ENCODE measurements at places on chromosomes 5 and 9. TPM values are rescaled to one million over a fixed set of nuclear protein-coding genes. Genes with fewer than 3 reads are reported as not detected.

- H3K4me3 ChIP-seq = no peak overlapping the region
- no peak for DNase-seq
- H3K27me3 ChIP-seq = no peaks in the 10 kb centered on the region
- no peaks in the 10 kb centered on the region for H3K4me1 ChIP-seq
- H3K36me3 ChIP-seq = peaks cover 3% of the 10 kb centered on the region
Measured at GRCh38 chr5:177220576-177220975, 82.9 kb downstream of the RAB24 start.

- no peaks in the 10 kb centered on the region for H3K36me3 ChIP-seq
- peaks cover 46% of the 10 kb centered on the region for H3K27me3 ChIP-seq
- H3K4me1 ChIP-seq = no peaks in the 10 kb centered on the region
- no peak overlapping the region for H3K27ac ChIP-seq
- no peak for DNase-seq
Measured at GRCh38 chr9:36864491-36865410, 169.3 kb downstream of the PAX5 start.

DNA sequence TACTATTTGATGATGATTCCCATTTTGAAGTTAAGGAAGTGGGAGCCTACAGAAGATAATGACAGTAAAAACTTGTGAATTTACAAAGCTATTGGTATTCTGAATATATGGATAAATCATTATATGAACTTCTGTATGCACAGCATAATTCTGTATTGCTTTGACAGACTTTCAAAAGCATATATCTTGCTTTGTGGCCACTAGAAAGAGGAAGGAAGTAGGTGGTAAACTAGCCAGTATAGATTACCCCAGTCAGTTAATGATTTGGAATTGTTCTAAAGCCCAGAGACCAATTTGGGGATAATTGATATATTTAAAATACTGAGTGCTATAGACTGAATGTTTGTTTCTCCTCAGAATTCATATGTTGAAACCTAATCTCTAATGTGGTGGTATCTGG lies 53.0 kb downstream of the NR2F1 start:
- H3K4me1 ChIP-seq = no peaks in the 10 kb centered on the region
- no peaks in the 10 kb centered on the region for H3K36me3 ChIP-seq
- no peak overlapping the region for H3K4me3 ChIP-seq
- no peak for DNase-seq
- no peak overlapping the region for H3K27ac ChIP-seq

DNA sequence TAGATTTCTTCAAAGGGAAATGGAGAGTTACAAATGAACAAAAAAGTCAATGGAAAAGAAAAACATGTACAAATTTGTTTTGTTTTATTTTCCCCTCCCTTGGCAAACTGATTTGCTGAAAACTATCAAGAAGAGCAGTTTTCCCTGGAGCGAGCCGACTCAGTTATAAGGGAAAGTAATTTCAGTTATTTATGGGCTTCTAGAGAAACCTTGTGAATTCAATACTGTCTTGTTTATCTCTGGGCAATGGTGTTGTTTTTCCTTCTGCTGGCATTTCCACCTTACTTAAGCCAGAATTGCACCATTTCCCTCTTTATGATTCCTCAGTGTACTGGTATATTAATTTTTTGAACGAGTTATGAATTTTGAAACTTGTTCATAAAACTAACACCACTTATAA lies 1163.6 kb downstream of the CDH12 start:
- no peaks in the 10 kb centered on the region for H3K27me3 ChIP-seq
- no peaks in the 10 kb centered on the region for H3K36me3 ChIP-seq
- no peak for DNase-seq
- peaks cover 5% of the 10 kb centered on the region for H3K4me1 ChIP-seq

DNA sequence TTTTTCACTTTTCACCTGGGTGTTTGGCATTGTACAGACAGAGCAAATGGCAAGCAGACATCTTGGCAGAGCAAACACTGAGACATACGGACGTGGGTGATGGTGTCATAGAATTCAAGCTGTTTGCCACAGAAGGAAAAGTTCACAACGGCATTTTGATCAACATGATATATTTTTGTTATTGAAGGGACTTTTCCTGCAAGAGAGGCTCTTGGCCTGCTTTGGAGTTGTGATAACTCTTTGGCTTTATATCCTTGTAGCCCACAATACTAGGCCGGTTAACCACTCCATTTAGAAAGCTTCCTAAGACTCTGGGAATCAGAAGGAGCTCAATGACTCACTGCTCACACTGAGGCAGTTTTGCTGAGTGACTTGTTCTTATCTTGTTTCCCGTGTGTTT lies 1038.3 kb downstream of the TLE1 start:
- H3K4me3 ChIP-seq = no peak overlapping the region
- H3K27ac ChIP-seq = peak overlapping the region; percentile 55
- H3K4me1 ChIP-seq = peaks cover 24% of the 10 kb centered on the region
- peak; percentile 92 for DNase-seq
- H3K27me3 ChIP-seq = no peaks in the 10 kb centered on the region
- no peaks in the 10 kb centered on the region for H3K36me3 ChIP-seq

GRCh38 chr9:133370685-133371084 lies 5.2 kb downstream of the SURF4 start:
- no peak overlapping the region for H3K27ac ChIP-seq
- H3K27me3 ChIP-seq = no peaks in the 10 kb centered on the region
- H3K4me1 ChIP-seq = peaks cover 41% of the 10 kb centered on the region
- DNase-seq = no peak

DNA sequence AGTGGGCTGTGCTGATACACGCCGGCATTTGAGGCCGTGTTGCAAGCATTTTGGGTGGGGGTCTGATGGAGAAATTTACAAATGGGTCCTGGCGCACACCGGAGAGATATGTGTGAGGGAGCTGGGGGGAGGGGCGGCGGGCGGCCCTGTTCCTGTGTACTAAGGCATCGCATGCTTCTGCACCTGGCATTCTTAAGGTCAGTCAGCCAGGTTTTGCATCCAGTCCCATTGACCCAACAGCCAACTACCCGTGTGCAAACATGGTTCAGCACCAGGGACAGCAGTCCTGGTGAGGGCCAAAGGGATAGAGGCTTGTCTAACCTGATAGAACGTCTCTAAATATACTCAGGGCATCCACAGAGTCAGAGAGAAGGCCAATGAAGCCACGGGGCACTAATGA lies 839 bp downstream of the GABRG2 start:
- DNase-seq = no peak

DNA sequence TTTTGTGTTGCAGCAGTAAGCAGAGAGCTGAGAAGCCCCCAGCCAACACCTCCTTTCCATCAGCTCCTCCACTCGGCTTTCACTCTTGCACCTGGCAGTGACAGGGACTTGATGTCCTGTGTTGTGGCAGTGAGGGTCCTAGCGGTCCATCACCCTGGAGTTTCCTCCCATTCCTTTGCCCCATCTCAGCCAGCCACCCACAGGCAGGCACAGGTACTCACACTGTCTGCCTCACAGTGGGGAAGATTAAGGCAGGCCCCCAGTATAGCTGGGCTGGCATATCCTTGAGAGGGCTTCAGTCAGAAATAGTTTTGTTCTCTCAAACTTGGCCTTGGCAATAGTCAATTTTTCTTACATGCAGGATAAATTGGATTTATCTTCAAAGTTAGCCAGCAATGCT lies 362.7 kb downstream of the GADD45G start:
- no peaks in the 10 kb centered on the region for H3K36me3 ChIP-seq
- no peaks in the 10 kb centered on the region for H3K27me3 ChIP-seq
- H3K27ac ChIP-seq = no peak overlapping the region
- DNase-seq = no peak
- no peaks in the 10 kb centered on the region for H3K4me1 ChIP-seq

GRCh38 chr5:78003450-78003849 lies 227.3 kb upstream of the TBCA start:
- H3K27ac ChIP-seq = no peak overlapping the region
- H3K27me3 ChIP-seq = no peaks in the 10 kb centered on the region
- peaks cover 5% of the 10 kb centered on the region for H3K36me3 ChIP-seq
- H3K4me3 ChIP-seq = no peak overlapping the region
- H3K4me1 ChIP-seq = peaks cover 2% of the 10 kb centered on the region

- no peak overlapping the region for H3K27ac ChIP-seq
- H3K4me3 ChIP-seq = no peak overlapping the region
- H3K4me1 ChIP-seq = no peaks in the 10 kb centered on the region
- no peaks in the 10 kb centered on the region for H3K36me3 ChIP-seq
- H3K27me3 ChIP-seq = peaks cover 12% of the 10 kb centered on the region
Measured at GRCh38 chr9:126919193-126919592, 4.6 kb downstream of the RALGPS1 start.

GRCh38 chr9:136151214-136151804 lies 32.6 kb upstream of the TMEM250 start:
- H3K27ac ChIP-seq = no peak overlapping the region
- H3K4me3 ChIP-seq = no peak overlapping the region
- DNase-seq = no peak
- H3K4me1 ChIP-seq = no peaks in the 10 kb centered on the region
- peaks cover 15% of the 10 kb centered on the region for H3K27me3 ChIP-seq

DNA sequence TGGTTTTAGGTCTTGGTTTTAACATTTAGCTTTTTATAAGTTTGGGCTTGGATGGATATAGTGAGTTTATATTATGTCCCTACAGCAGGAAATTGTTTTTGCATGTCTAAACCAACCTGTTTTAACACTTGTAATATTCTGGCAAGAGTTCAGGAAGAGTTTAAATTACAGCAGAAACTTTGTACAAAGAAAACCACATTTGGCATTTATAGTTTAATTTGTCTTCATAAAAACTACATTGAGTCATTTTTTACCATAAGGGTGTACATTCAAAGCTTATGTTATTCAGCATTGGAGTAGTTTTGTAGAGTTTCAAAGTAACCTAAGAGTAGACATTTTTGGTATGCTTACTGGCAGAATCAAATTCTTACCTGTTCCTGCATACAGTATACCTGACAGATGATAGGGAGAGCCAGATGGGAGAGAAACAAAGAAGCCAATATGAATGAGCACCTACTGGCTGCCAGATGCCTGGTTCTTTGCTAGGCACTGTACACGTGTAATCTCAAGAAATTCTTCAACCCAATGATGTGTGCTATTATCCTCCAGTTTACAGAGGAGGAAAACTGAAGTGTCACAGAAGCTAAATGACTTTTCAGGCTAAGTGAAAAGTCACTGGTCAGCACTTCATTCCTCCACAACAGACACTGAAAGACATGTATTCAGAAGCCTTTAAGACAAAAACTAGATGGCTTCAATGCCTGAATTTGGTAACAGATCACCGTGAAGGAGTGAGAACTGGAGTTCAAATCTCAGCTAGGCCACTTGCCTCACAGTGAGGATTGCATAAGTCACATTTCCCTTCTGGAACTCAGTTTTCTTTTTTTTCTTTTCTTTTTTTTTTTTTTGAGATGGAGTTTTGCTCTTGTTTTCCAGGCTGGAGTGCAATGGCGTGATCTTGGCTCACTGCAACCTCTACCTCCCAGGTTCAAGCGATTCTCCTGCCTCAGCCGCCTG lies 25.9 kb upstream of the ECM2 start:
- peak; percentile 82 for DNase-seq
- H3K27ac ChIP-seq = no peak overlapping the region
- no peak overlapping the region for H3K4me3 ChIP-seq
- no peaks in the 10 kb centered on the region for H3K27me3 ChIP-seq
- peaks cover 12% of the 10 kb centered on the region for H3K4me1 ChIP-seq
- H3K36me3 ChIP-seq = no peaks in the 10 kb centered on the region

DNA sequence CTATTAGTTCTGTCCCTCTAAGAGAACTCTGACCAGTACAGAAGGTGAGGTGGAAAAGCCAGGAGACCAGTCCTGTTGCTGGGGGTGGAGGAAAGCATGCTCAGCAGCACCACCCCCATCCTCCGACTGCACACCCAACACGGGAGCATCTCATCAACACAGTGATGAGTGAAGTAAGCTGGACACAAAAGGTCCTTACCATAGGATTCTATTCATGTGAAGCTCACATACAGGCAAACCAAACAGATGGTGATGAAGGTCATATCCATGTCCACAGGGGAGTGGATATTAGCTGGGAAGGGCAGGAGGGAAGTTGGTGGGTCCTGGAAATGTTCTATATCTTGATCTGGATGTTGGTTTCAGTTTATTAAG lies 14.8 kb upstream of the MARCHF6 start:
- H3K36me3 ChIP-seq = no peaks in the 10 kb centered on the region
- no peak overlapping the region for H3K4me3 ChIP-seq
- no peak for DNase-seq
- H3K4me1 ChIP-seq = peaks cover 4% of the 10 kb centered on the region

- H3K36me3 ChIP-seq = no peaks in the 10 kb centered on the region
- H3K27me3 ChIP-seq = no peaks in the 10 kb centered on the region
- peaks cover 4% of the 10 kb centered on the region for H3K4me1 ChIP-seq
- no peak overlapping the region for H3K27ac ChIP-seq
Measured at GRCh38 chr5:110053824-110054223, 364.1 kb downstream of the MAN2A1 start.

- DNase-seq = no peak
- H3K27ac ChIP-seq = no peak overlapping the region
- H3K36me3 ChIP-seq = no peaks in the 10 kb centered on the region
- no peaks in the 10 kb centered on the region for H3K27me3 ChIP-seq
- H3K4me1 ChIP-seq = no peaks in the 10 kb centered on the region
Measured at GRCh38 chr5:60701321-60701968, 1.5 kb upstream of the DEPDC1B start.

GRCh38 chr9:21836437-21837161 lies 34.2 kb downstream of the MTAP start:
- DNase-seq = peak; percentile 99
- H3K27ac ChIP-seq = peak overlapping the region; percentile 97
- no peaks in the 10 kb centered on the region for H3K27me3 ChIP-seq
- H3K4me3 ChIP-seq = peak overlapping the region; percentile 2
- peaks cover 44% of the 10 kb centered on the region for H3K36me3 ChIP-seq
- H3K4me1 ChIP-seq = peaks cover 42% of the 10 kb centered on the region

DNA sequence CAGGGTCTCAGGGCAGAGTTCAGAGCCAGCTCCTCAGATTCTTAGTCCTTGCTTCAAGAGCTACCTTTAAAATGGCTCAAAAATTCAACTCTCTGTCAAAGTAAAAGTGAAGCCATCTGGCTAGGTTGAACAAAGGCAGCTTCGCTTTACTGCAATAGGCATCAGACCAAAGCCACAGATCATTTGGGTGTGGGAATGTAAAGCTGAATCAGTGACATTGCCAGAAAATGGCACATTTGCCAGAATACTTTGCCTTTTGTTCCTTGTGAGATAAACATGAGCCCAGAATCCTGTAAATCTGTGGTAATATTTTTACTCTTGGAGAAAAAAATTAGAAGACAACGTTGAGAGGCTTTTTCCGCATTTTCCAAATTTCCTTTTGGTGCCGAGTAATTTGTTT lies 210.5 kb downstream of the PALM2AKAP2 start:
- peaks cover 23% of the 10 kb centered on the region for H3K4me1 ChIP-seq
- no peaks in the 10 kb centered on the region for H3K27me3 ChIP-seq
- H3K27ac ChIP-seq = no peak overlapping the region
- H3K36me3 ChIP-seq = no peaks in the 10 kb centered on the region

- H3K27me3 ChIP-seq = no peaks in the 10 kb centered on the region
- H3K36me3 ChIP-seq = no peaks in the 10 kb centered on the region
- DNase-seq = peak; percentile 88
- H3K4me1 ChIP-seq = peaks cover 5% of the 10 kb centered on the region
Measured at GRCh38 chr5:9034649-9035048, 511.2 kb downstream of the SEMA5A start.

Gene ENG
- 1.5 TPM for total RNA-seq

Gene TMEM252
- total RNA-seq = not detected

Gene IGIP
- 2.4 TPM for total RNA-seq

Gene BHMT2
- not detected for total RNA-seq

Gene COL27A1
- total RNA-seq = 31.2 TPM

Gene RGS3
- total RNA-seq = 106 TPM
